Right ventricle myocardium superior (tissue), 1 donor: ENCODE measurements at places on chromosomes 2 and 18. TPM values are rescaled to one million over a fixed set of nuclear protein-coding genes. Genes with fewer than 3 reads are reported as not detected.

The PDE11A gene
- total RNA-seq, result 2.2 TPM

The COL4A3 gene
- 5.8 TPM for total RNA-seq

The ODC1 gene
- total RNA-seq, result 33.2 TPM

The SULT1C4 gene
- total RNA-seq, result 2.7 TPM

The CD8B2 gene
- total RNA-seq, result not detected

The TRIM54 gene
- total RNA-seq, result 301 TPM

The GKN1 gene
- not detected for total RNA-seq

DNA sequence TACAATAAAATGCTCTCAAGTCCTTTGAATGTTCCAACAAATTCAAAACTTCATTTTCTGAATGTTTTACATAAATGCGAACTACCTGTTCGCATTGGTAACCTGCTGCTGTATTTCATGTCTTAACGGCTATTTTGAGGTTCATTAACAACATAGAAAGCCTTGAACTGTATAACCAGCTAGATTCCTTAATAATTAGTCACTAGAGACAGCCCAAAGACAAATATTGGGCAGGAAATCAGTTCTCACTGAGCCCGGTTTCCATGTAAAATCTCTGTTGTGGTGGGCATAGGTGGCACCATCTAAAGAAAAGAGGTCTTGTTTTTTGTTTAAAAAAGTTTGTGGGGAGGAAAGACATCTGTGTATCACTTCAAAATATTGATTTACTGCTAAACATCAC, 29.2 kb downstream of the PDIA6 start:
- DNase-seq, result no peak

- no peak for DNase-seq
Measured at GRCh38 chr18:75208836-75209128, 157 bp downstream of the PTGR3 start.

GRCh38 chr2:228602288-228602687, 420.8 kb upstream of the SPHKAP start:
- DNase-seq, result no peak

- no peak for DNase-seq
Measured at GRCh38 chr18:36477776-36478175, 180.3 kb downstream of the FHOD3 start.

DNA sequence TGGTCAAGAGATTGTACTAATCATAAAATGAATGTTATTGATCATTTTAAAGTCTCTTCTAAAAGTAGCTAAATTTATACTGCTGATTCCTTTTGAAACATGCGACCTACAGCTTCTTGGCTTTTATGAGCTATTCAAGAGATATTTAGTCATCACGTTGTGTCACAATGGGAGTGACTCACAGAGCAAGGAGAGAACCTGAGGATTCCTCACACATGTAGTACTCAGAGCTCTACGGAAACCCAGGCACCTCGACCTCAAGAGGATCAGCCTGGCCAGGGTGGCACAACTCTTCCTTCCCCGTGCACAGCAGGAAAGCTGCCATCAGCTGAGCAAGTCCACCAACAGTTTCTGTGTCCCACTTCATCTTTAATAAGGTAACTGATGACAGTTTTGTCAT, at the start of gene DHRS9:
Gene DHRS9, plus strand, starts transcription at position 223 of the 400 bp plus-strand sequence. CDS start 12,019 bp downstream, outside the sequence.
- no peak for DNase-seq

- no peak for DNase-seq
Measured at GRCh38 chr2:148917431-148917830, 42.4 kb downstream of the KIF5C start.

- DNase-seq, result no peak
Measured at GRCh38 chr2:62660582-62661262, 44.8 kb upstream of the EHBP1 start.
